ENCODE measurements at places on chromosomes 11 and 22.

- DNase-seq: no peak
Measured at GRCh38 chr11:15958910-15959309, 397.4 kb downstream of the SOX6 start.

DNA sequence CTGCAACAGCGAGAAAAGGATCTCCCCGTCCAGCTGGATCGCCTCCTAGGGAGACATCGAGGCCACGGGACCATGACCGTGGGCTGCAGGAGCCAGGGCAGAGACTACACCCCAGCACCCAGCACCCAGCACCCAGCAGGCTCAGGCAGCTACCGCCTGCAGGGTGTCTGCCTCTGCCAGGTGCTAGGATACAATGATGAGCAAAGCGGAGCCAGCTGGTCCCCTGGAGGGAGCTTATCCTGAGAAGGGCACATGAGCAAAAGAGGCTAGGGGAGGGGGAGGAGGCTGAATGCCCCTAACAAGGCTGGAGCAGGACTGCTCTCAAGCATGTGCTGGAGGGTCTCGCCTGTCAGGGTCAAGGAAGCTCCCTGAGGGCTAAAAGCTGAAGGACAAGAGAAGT lies 4.8 kb upstream of the CASTOR1 start:
- DNase-seq: no peak

DNA sequence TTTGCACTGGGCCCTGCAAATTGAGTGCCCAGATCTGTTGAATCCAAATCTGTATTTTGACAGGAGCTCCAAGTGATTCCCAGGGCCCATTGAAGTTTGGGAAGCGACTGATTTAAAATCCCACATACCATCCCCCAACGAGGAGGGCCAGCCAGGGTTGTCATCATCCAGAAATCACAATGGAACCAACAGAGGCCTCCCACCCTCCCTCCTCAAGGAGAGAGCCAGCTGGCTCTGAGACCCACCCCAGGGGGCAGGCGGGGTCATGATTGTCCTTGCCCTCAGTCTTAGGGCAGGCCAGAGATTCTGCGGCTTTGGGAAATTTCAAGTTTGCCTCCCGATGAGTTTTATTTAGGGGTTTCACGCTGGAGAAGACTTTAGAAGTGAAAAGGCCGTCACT lies 358.2 kb downstream of the MN1 start:
- DNase-seq: no peak

DNA sequence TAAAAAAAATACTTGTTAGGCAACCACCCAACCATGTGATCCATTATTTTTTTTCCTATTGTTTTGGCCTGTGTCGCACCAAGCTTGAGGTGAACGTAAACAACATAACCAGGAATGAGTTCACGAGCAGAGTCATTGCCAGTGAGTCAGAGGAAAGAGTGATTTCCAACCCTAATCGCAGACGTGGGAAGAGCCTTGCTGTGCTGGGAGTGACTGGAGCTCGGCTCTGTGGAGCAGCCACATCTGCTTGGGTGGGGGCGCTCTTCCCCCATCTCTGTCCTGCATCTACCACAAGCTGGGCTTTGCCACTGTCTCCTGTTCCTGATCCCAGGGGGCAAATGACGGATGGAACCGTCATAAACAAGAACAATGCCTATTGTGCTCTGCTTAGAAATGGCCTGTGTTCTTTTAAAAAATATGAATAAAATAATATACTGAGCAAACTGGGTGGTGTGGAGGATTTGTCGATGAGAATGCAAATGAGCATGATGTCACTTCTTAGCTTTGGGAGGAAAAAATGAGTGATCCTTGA lies 210.0 kb downstream of the KIRREL3 start:
- no peak for DNase-seq

DNA sequence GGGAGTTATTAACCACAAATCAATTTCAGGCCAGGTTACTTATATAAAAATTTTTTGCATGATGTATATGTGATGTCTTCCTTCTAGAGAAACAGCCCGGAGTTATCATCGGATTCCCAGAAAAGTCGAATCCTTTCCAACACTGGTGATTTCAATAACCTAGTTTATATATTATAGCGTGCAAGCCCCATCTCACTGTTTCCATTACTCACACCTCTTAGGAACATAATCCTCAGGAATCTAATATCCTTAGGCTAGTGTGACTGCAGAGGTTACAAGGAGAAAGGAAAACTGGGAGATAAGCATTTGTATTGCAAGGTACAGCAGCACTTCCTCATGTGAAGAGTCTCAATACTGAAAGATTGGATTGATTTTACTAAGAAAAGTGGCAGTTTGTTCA lies 20.3 kb downstream of the ARHGAP20 start:
- no peak for DNase-seq

GRCh38 chr11:13594044-13594443 lies 74.4 kb upstream of the FAR1 start:
- no peak for DNase-seq

GRCh38 chr22:28222976-28223745 lies 304.1 kb upstream of the PITPNB start:
- DNase-seq: no peak

DNA sequence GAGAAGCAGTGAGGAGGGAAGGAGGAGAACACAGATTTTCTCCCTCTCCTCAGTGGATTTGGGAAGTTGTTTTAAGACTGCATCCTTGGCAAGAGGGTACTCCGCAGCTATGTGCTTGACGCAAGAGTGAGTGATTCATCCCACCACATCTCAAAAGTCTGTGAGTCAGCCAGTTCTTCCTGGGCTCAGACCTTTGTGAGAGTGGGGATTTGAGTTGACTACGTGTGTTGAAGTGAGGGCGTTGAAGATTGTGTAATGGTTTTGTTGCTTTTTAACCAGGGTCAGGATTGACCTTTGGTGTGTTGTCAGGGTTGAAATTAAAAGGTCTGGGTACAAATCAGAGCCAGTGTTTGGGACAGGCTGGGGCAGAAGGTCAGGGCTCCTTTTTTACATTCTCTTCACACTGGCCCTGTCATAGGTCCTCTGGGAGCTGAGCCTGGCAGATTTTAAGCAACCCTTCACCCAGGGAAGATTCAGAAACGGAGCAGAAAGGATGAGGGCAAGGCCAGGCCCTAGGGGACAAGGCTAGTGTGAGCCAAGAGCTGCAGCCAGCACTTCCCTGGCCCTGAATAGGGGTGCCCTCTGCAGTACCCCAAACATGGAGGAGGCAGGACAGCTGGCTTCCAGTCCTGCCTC lies 4.2 kb upstream of the C11orf86 start:
- DNase-seq: no peak

DNA sequence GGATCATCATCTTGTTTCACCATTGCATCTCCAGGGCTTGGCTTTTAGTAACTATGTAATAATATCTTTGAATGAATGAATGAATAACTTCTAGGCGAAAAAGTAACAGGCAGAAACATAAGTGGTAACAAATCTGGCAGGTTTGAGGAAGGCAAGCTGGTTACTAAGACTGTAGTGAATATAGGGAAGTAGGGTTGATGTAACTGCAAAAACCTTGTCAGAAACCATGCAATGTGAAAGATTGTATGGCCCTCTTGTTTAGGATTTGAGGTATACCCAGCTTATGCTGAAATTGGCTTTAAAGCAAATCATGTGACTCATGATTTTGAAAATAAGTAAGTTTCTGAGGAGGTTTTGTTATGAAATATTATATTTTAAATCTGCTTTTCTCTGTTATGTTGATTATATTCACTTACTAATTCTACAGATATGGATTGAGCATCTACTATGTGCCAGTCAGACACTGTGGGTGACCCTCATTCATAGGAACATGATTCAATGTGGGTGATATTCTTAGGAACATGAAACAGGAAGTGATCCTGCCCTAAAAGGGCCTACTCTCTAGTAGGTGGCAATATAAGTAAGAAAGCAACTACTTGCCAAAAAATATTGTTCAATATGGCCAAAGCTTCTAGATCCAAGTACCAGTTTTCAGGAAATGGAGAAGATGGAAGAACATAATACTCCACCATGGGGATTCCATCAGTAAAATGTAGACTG lies 115.5 kb upstream of the CCDC90B start:
- no peak for DNase-seq

GRCh38 chr11:119266517-119267255 lies 50.2 kb downstream of the MCAM start:
- DNase-seq: no peak

DNA sequence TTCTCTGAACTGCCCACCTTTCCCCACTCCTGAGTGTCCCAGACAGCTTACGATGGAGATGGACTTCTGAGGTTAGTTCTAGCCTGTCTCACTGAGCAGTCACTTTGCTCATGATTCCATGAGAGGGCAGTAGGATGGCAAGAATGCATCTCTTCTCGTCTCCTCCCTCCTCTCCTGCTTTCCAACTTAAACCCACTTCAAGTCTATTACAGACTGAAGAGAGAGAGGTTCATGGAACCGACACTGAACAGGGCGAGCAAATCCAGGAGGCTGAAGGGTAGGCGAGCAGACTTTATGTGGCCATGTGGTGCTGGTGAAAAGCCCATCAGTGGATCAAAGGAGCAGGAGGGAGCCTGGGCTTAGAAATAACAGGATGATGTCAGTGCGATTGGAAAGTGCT lies 38.6 kb downstream of the CEP164 start:
- DNase-seq: no peak

DNA sequence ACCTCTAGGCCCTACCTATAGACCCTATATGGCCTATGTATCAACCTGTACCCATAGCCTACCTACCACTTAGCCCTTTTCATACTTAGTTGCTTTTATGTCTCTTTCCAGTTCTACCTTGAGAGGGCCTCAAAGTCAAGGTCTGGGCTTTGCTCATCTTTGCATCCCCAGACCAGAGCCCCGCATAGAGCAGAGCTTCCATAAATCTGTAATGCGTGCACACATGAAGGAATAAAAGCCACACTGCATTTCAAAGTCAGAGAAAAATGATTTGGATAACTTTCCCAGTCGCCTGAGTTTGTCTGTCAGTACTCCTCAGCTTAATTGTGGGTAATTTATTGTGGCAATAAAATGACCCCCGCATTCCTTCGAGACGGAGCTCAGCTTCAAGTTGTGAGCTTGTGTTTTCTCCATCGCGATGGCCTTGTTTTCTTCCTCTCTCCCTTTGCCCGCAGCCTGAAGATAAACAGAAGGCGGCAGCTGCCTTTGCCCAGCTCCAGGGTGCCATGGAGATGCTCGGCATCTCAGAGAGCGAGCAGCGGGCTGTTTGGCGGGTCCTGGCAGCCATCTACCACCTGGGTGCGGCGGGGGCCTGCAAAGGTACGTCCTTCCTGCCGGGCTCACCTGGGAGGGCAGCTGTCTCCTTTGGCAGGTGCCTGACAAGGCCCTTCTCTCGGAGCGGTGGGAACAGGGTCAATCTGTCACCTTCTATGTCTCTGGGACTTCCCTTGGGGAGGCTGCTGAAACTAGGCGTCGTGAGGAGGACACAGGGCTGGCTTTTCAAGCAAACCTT lies 55.7 kb downstream of the MYO18B start:
- no peak for DNase-seq

DNA sequence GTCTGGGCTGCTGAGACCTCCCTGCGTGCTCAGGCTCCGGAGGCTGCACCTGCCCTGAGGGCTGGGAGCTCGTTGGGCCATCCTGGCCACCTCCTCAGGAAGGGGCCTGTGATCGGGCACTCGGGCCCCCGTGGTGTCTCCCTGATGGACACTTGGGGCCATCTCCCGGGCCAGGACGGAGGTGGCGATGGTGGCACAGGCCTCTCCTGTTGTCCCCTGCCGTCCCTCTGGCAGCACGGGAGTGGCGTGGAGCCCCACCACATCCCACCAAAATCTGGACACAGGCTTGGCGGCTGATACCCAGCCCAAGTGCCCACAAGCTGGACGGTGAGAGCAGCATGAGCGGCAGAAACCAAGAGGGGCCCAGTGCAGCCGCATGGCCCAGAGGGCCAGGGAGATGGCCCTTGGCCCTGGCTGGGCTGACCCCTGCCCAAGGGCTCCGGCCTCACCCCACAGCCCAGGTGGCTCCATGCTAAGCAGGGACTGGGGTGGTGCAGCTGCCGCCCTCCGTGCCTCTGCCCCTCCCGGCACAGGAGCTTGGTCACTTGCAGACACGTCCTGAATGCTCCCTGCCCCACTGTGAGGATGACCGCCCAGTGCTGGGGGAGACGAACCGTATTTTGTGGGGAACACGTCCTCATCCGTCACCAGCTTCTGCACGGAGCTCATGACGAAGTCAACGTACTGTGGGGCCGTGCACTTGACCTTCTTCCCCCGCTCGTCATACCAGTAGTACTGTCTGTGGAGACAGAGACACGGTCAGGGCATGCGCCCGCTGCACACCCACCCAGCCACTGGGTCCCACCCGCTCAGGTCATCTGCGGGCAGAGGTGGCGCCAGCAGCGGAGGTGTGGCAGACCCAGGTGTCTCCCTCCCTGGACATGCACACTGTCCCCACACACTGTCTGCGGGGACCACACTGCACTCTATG lies 15.6 kb downstream of the MOB2 start:
- no peak for DNase-seq

- no peak for DNase-seq
Measured at GRCh38 chr11:129021295-129021694, 78.6 kb upstream of the TP53AIP1 start.

- DNase-seq: no peak
Measured at GRCh38 chr11:2209900-2210321, 38.3 kb upstream of the TH start.

GRCh38 chr11:126311401-126312291 lies 7.8 kb downstream of the DCPS start:
- no peak for DNase-seq

DNA sequence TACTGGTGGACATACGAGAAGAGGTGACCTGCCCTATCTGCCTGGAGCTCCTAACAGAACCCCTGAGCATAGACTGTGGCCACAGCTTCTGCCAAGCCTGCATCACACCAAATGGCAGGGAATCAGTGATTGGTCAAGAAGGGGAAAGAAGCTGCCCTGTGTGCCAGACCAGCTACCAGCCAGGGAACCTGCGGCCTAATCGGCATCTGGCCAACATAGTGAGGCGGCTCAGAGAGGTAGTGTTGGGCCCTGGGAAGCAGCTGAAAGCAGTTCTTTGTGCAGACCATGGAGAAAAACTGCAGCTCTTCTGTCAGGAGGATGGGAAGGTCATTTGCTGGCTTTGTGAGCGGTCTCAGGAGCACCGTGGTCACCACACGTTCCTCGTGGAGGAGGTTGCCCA lies 6.9 kb downstream of the TRIM6 start:
- DNase-seq: no peak

GRCh38 chr11:69394234-69394868 lies 87.1 kb upstream of the LINC01488 start:
- DNase-seq: no peak

DNA sequence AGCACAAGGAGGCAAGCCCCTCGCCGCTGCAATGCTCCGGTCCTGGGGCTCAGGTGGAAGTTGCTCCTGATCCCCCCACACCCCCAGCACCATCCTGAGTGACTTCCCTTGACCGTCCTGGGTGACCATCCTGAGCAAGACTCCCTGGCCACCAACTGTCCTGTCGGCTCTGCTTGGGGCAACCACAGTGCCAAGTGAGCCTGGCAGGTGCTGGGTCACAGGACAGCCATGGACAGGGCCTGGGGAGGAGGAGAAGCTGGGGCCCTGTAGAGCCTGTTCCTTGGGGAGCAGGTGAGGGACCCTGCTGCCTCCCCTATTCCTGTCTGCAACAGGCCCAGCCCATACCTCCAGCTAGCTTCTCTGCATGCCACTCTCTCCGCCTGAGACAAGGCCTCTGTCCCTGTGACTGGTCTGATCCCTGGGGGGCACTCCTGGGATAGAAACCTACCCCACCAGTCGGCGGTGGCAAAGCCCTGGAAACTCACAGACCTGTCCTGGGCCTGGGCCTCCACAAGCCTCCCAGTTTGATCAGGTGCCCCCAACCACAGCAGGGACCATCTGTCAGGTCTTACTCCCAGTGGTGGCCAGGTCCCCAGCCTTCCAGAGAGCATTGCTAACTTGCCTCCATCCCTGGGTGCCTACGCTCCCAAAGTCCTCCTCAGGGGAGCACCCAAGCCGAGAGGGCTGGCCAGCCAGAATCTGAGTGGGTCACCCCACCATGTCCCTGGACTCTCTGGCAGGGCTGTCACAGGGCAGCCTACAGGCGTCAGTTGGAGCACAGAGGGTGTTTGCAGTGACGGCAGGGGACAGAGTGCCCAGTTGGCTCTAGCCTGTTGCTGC lies 68.7 kb upstream of the WNT7B start:
- no peak for DNase-seq
